Left renal cortex interstitium (tissue), 4 donors: ENCODE measurements at places on chromosomes 6 and 20. TPM values are rescaled to one million over a fixed set of nuclear protein-coding genes. Genes with fewer than 3 reads are reported as not detected.

GRCh38 chr6:35310265-35310831, 12.7 kb downstream of the DEF6 start:
- DNase-seq: no peak

DNA sequence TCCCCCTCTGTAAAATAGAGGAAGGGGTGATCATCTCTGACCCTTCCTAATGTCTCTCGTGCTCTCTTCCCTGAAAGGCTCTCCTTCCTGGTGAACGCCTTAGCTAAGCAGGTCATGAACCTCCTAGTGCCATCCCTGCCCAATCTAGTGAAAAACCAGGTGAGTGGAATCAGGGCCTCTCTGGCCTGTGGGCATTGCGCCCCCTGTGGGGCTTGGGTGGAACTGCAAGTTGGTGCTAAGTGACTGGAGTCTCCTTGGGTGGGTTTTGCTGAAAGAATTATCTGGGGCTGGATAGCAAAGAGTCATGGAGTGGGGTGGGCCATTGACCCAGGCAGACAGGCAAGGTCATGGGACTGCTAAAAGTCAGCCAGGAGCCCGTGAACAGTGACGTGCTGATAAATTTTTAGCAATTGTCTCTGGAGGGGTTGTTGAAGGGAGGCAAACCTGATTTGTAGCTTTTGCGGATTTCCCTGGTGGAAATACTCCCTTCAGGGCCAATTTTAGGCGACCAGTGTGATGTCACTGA, 8.9 kb downstream of the BPIFB1 start:
- no peak for DNase-seq

DNA sequence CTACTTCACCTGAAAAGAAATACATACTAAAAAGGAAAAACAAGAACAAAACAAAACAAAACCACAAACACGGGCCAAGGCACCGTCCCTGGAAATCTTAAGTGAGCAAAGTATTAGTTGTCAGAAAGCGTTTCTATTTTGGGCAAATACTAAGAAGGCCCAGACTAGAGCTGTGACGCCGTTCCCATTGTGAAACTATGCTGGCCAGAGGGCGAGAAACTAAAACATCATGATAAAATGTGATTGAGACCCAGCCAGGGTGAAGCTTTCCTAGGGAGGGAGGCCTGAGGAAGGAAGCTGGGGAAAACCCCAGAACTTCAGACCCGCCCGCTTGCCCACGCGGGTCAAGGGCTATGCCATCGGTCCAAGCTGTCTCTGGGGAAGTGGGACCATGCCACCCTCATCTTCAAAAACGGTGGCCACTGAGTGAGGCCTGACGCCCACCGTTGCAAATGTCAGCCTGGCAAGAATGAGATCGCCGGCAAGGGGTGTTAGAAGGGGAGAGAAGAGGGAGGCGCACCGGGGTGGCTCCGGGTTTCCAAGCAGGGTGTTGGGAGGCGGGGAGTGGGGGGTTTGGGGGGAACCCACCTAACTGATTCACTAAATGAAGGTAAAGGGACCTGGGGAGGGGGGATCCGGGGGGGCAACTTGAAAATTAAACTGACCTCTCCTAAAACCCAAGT, 1950.9 kb upstream of the DEFB115 start:
- DNase-seq: no peak

PRND gene
- polyA plus RNA-seq: 3.9 TPM

SLC26A8 gene
- 0.24 TPM for polyA plus RNA-seq
